ENCODE measurements at places on chromosomes 1 and 21.

GRCh38 chr21:44471341-44471740, 16.0 kb downstream of the LRRC3 start:
- DNase-seq = no peak

- DNase-seq = no peak
These were observed 6.5 kb downstream of the RNU5D-1 start for GRCh38 chr1:44724296-44724954.

- no peak for DNase-seq
These were observed 670 bp downstream of the CLSTN1 start for GRCh38 chr1:9822897-9823692.

DNA sequence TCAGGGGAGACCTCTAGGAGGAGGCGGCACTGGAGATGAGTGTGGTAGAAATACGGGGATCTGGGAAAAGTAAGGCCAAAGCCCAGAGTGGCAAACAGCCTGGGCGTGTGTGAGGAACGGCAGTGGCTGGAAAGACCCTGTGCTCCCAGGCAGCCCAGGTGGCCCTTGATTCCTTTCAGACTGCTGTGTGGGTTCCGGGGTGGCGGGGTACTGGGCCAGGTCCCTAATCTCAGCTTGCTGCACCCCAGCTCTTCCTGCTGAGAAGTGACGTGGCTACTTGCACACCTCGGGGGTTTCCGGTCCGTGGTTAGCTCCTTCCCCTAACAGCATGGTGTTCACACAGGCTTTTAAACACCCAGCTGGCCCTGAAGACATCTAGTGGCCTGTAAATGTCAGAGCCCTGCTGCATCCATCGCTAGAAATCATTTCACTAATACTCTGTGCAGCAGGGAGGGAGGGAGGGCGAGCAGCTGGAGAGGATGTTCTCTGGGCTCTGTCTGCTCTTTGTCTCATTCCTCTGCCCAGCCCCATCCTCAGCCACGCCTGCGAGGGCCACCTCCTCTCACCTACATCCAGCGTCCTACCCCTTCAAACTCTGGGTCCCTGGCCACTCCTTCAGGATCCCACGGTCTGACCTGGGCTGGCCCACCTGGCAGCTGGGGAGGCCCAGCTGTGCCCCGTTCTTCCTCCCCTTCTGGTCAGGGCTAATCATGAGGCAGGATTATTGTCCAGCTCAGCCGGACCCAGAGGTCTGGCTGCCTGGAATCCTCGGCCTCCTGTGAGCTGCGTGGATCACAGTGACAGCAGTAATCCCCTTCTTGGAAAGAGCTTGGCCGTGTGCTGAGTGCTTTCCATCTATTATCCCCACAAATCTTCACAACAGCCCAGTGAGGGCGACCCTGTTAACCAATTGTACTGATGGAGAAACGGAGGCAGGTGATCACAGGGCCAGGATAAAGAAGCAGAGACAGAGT, 7.2 kb downstream of the ZDHHC18 start:
- peak; percentile 88 for DNase-seq

DNA sequence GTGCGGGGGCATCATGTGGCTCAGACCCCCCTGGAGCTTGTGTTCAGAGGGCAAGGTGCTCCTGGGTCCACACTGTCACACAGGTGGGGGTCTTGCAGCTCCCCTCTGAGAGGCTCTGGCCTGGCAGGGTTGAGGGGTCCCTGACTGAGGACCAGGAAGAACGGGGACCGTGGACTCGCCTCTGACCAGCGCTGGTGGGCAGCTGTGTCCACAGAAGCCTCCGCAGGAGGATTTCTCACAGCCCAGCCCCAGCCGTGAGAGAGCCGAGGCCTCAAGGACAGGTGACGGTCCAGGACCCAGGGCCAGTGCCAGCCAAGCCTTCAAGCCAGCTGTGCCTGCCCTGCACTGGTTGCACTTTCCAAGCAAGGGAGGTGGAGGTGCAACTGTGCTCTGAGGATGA, 63.5 kb upstream of the TTC34 start:
- DNase-seq = no peak

Measured in CD8-positive, alpha-beta memory T cell (primary cell).